ENCODE measurements at places on chromosomes 12 and 14.
A peak's percentile ranks its signal among the peaks of the same experiment; 100 is the strongest.

DNA sequence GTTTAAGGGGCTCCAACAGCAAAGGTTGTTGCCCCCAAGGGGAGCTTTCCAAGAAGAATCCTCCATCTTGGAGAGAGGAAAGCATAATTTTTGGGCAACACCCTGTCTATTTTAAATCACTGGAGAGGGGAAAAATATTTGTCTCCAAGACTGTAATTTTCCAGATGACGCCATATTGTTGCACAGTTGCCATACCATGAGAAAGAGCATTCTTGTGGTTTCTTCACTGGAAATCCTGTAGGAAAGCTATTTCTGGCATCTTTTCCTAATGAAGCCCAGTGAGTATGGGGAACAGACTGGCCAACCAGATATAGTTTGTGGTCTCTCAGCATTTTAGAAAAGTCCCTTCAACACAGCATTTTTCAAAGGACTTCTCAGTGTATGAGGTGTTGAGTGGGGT is 88.1 kb upstream of the MANSC4 start:
- no peak for DNase-seq

- DNase-seq = no peak
These were observed 54.0 kb downstream of the BCAT1 start for GRCh38 chr12:24894879-24895278.

GRCh38 chr12:14185427-14186192 is 179.9 kb upstream of the ATF7IP start:
- DNase-seq = no peak

DNA sequence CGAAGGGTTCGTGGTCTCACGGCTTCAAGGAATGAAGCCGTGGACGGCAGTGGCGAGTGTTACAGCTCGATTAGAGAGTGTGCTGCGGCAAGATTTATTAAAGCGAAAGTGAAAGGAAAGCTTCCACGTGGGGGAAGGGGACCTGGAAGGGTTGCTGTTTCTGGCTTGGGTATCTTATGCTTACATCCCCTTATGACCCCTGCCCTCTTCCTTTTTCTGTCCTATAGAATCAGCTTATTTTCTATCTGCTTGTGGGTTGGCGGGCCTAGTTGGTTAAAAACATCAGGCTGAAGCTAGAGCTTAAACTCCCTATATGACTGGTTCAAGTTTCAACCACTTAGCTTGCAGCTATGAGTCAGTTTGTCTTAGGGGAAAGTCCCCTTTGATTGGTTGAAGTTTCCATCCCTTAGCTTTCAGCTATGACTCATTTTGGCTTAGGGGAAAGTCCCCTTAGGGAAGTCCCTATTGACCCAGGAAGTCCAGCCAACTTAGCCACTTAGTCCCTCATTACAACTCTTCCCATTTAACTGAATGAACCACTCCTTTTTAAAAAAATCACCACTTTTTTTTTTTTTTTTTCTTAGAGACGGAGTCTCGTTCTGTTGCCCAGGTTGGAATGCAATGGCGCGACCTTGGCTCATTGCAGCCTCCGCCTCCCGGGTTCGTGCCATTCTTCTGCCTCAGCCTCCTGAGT is 1494.7 kb upstream of the TMEM132C start:
- DNase-seq = peak; percentile 5

DNA sequence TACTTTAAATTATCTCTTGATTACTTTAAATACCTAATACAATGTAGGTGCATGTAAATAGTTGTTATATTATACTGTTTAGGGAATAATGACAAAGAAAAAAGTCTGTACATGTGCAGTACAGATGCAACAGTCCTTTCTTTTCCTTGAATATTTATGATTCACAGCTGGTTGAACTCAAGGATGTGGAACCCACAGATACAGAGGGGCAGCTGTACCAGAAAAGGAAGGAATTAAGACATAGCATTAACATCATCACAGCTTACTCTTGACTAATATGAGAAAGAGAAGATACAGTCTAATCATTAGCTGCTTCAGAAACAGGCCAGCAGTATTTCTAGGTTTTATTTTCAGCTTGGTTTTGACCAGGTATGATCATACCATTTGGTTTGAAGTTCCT is 34.7 kb upstream of the AP4S1 start:
- no peak for DNase-seq

DNA sequence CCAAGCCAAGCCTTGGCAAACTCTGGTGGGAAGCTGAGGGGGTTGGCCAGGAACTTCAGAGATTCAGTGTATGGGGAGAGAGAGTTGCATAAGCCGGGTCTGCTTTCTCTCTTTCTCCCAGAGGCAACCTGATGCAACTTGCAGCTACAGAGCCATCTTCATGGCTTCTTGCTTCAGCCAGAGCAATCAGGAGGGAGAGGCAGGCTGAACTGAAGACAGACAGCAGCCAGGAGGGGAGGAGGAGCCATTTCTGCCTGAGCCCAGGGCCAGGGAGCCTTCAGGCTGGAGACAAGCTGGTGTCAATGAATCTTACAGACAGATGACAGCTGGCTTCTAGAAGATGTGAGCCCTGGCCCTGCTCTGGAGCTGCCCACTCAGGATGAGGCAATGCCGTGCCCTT is 18.7 kb downstream of the NPC2 start:
- DNase-seq = no peak

- DNase-seq = no peak
These were observed 5.1 kb upstream of the SERPINA1 start for GRCh38 chr14:94393474-94393873.

- DNase-seq = no peak
These were observed 65.8 kb upstream of the SLC8A3 start for GRCh38 chr14:70254476-70254961.

DNA sequence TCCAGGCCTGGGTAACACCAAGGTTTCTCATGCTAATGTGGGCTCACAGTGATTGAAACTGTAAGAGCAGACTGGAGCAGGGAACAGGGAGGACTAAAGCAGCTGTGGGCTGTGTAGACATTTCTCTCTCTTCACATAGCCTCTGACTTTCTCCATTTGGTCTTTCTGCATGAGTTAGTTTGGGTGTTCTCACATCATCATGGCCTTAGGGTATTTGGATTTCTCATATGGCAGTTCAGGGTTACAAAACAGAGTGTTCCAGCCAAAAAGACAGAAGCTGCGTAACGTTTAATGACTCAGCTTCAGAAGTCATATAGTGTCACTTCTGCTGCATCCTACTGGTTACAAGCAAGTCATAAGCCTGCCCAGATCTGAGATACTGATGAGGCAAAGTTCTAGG is 52.0 kb upstream of the OSBPL8 start:
- DNase-seq = no peak

- no peak for DNase-seq
These were observed 220.2 kb downstream of the ANO6 start for GRCh38 chr12:45435945-45436710.

GRCh38 chr14:65959563-65960024 is 526.6 kb upstream of the CCDC196 start:
- no peak for DNase-seq

GRCh38 chr14:55065411-55065810 is 14.0 kb downstream of the MAPK1IP1L start:
- DNase-seq = no peak

GRCh38 chr14:75829316-75829715 is 152.5 kb downstream of the TGFB3 start:
- DNase-seq = no peak

GRCh38 chr12:14995583-14996425 is 23.0 kb downstream of the PDE6H start:
- no peak for DNase-seq

DNA sequence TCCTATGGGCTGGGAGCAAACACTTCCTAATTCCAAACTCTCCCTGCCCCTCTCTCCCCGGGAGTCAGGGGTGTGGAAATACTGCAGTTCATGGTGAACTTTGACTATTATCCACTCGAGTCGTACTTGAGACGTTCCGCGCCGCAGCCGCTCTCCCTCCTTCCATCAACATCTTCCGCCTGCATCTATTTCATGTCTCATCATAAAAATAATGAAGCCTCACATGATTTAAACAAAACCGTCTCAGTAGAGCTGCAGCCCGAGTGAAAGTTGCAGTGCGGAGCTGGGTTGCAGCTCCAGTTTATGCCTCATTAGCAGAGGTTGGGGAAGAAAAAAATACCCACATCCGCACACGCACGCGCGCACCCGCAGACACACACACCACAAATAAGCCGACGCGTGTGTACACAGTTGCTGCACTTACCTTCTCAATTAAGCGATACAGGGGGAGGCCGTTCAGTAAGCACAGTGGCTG is 283 bp downstream of the LMO3 start:
- DNase-seq = no peak

- DNase-seq = no peak
These were observed 11.7 kb upstream of the OASL start for GRCh38 chr12:121050725-121051124.

GRCh38 chr12:94748726-94749421 is 98.5 kb upstream of the TMCC3 start:
- DNase-seq = no peak

- DNase-seq = no peak
These were observed 17.8 kb downstream of the TAS2R50 start for GRCh38 chr12:10968765-10969456.

DNA sequence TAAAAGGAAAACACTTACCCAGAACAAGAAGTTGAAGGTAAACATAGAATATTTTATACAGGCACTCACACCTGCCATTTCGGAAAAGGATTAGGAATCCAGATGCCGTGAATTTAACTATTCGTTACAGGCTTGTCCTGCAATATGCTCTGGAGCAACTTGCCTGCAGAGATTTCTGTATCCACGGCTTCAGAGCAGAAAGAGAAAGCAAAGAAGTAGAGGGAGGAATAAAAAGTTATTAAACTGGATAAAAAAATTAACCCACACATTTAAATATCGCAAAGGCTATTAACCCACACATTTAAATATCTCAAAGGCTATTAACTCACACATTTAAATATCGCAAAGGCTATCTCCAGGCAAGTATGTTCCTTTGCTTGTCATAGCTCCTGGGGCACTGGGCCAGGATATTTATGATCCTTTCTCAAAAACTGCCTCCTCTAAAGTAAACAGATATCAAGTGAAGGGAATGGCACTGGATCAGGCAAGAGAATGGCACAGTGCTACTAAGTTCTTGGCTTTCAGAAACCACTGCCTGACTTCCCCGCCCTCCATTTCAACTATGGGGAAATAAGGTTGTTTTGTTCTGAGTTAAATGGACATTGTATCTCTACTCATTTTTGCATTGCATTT is at the start of gene TSPAN8:
Gene TSPAN8, minus strand, starts transcription at position 399 of the 633 bp plus-strand sequence. Its CDS starts 321 bp downstream, at position 78.
- DNase-seq = no peak

- no peak for DNase-seq
These were observed 50.0 kb downstream of the FOS start for GRCh38 chr14:75328558-75329155.
